NCI-H460 (cell line): ENCODE measurements at places on chromosomes 1 and 21. TPM values are rescaled to one million over a fixed set of nuclear protein-coding genes. Genes with fewer than 3 reads are reported as not detected.

DNA sequence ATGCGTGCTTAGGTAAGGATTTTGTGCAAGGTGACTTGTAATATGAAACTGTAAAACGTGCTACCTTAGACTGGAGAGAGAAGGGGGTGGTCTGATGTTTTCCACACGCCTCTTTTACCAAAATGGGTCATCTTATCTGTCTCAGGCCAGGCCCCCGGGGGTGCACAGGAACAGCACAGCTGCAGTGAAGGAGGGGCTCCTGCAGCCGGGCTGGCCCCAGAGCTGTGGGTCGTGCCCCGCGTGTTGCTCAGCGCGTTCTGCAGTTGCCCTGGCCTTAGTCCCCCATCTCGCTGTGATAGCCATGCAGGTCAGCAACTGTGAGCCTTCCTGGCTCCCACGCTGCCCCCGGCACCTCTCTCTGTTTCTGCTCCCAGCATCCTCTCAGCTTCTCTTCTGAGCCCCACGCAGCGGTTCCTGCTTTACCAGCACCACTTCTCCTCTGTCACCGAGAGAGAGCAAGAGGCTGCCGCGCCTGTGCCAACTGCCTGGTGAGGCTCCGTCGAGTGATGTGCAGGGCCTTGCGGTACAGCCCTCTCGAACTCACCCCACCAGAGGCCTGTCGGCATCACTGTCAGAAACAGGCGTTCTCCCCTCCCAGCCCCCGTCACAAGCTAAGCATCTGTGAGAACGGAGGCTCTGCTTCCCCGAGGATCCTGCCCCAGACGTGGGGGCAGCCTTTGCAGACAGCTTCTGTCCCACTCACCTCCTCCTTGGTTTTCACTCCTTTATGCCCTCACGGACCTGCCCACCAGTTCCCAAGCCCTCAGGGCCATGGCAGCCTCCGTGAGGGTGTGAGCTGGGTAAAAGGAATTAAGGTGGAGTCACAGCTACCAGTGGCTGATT is 73.3 kb downstream of the ADARB1 start:
- no peak for DNase-seq

GRCh38 chr1:181185461-181185860 is 97.0 kb downstream of the IER5 start:
- DNase-seq = no peak

DNA sequence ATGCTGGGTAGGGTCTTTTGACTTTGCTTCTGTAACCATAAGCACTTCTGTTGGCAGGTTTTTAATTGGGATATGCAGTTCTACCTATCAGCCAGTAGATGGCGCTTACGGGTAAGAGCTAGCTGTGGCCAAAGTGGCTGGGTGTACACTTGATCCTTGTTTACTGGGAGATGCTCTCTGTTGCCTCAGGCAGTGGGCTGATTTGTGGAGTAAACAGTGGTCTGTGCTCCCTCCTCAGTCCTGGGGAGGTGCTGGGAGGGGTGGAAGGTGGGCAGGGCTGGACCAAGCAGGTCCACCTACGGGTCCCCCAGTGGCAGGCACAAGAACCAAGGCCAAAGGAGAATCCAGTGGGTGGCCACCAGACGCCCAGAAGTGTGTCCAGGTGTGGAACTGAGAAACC is 43.4 kb downstream of the RALGPS2 start:
- DNase-seq = peak; percentile 37

DNA sequence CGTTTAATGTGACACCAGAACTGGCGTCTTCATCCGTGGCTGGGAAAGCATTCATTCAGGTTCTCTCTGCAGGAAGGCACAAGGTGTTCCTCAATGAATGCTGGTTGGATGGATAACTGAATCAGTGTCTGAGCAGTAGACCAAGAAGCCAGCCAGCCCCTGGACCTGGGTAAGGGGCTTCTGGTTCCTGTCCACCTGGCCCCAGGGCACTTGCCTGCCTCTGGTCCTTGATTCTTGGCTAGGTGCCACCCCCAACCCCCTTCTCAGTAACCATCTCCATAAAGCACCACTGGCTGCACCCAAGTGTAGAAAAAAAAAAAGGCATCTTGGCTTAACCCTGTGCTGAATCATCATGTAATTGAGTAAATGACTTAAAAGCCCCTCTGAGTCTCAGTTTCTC is 59.1 kb downstream of the KCND3 start:
- DNase-seq = no peak

GJA4 gene
- total RNA-seq = not detected in 2 replicates

DNA sequence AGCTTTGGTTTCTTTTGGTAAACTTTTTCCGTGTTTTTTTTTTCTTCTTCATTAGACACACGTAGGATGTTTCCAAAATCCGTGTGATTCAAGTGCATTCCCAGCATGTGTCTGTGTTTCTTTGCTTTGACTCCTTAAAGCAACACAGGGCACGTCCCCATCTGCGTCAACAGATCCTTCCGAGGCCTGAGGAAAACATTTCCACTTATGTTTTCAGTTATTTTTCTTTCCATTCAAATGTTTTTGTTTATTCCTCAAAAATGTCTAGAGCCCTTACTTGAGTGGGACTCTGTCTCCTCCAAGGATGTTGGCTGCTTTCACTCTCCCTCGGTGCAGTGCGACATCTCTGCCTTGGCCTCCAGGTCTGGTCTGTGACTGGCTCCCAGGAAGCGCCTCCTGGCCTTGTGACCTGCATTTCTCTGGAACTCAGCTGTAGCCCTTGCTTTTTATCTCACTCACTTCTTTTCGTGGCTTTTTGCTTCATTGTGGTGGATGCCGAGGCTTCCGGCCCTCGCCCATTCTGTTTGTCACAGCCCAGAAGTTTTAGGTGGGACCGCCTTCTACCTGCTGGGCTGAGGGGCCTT is 31.3 kb upstream of the SLC19A1 start:
- DNase-seq = no peak
